Glomerular endothelial cell (primary cell): ENCODE measurements at places on chromosomes 6 and 20.
A peak's percentile ranks its signal among the peaks of the same experiment; 100 is the strongest.

DNA sequence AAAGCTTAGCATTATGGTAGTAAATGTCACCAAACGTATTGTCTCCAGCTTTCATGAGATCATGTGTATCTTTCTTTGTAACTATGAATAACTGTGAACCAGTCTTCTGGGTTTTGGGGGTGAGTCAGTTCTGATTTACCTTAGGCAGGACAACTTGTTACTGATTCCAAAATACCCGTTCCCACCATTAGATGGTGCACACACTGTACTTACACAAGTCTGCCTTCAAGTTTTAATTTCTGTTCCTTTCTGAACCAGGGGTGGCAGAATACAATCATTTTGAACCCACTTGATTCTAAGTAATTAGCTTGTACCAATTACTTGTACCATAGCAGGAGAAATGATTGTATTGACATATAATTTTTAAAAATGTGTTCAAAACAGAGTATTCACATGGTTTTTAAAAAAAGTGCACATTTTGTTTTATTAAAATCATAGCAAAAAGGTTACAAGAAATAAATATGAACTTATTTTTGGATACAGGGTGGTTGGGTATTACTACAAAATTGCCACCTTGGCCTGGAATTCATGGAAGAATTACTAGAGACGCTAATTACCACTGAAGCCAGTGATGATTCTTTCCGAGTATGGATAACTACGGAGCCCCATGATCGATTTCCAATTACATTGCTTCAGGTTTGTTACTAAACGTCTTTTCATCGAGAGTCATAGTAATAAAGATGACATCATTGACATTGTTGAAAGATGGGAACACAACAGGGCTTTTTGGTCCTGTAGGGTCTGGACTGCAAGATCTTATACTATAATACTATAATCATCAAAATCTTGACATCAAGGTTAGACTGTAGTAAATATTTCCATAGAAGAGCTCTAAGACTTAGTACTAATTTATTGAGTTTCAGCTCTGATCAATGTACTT, 75.2 kb upstream of the GLP1R start:
- DNase-seq = peak; percentile 41

DNA sequence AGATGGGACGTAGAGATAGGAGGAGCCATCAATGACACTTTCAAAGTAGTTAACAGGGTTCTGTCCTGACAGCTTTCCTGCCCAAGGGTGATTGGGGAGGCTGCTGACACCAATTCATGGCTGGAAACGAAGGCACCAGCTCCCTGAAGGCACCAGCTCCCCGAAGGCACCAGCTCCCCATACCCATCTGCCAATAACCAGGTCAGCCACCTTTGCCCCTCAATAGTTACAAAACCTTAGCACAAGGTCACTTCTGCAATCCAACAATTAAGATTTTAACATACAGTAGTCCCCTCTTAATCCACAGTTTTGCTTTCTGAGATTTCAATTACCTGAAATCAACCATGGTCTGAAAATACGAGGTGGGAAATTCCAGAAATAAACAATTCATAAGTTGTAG, 51.7 kb downstream of the ELOVL5 start:
- no peak for DNase-seq

GRCh38 chr6:28281288-28282064, at the start of gene PGBD1:
Gene PGBD1, plus strand, starts transcription at chr6:28281572. Its CDS starts 2,242 bp downstream, at chr6:28283814.
- DNase-seq = no peak

GRCh38 chr20:34215711-34216381, 25.4 kb upstream of the ASIP start:
- no peak for DNase-seq

- DNase-seq = no peak
These were observed 34.8 kb upstream of the ZFP64 start for GRCh38 chr20:52226370-52226769.

DNA sequence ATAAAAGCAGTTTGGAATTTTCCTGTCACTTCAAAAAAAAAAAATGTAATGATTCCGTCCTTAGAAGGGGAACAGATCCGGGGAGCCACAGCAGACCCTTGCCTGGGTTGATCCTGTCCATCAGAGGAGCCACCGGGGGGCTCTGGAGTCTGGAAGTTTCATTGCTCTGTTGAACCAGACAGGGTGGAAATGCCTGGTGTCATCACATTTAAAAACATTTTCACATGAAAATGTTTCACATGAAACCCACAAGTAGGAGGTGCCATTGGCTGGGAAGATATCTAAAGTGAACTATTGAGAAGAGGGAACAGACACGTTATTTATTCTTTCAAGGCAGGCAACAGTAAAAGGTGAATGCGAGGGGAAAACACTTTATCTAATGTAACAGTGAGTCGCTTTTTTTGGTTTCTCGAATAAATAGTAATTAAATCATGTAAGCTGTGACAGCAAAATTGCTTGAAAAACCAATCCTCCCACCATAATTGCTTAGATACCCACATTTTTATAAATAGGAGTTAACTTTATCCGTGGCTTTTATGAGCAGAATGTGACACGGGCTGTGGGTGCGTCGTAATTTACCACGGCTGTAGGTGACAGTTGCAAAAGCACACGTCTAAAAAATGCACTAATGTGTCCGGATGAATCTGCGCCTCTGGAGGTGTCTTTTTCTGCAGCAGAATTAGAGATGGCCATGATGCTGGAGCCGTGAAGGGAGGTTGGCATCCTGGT, 323.4 kb downstream of the TAF4 start:
- DNase-seq = no peak

DNA sequence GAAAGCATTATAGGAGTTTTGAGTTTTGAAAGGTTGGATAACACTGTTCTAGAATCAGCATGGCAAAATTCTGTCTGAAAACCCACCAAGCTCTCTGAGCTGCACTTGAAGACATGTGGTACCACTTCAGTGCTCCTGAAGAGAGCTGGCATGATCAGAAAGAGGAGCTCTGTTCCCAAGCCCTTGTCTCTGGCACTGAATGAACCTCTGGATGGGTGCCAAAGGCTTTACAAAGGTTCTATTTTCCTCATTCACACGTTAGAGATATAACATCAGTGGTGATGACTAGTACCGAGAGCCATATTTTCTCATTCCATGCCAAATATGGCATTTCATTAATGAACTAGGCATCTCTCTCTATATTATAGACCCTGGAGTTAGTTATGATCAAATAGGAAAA, 301.8 kb upstream of the ID4 start:
- DNase-seq = no peak

GRCh38 chr20:49699200-49699992, 14.3 kb downstream of the B4GALT5 start:
- no peak for DNase-seq

- DNase-seq = no peak
These were observed 120.1 kb upstream of the ADGRF1 start for GRCh38 chr6:47162231-47162630.

GRCh38 chr6:85986681-85987080, 344.0 kb upstream of the SYNCRIP start:
- DNase-seq = no peak

- no peak for DNase-seq
These were observed 80.9 kb upstream of the PLN start for GRCh38 chr6:118467181-118467580.

DNA sequence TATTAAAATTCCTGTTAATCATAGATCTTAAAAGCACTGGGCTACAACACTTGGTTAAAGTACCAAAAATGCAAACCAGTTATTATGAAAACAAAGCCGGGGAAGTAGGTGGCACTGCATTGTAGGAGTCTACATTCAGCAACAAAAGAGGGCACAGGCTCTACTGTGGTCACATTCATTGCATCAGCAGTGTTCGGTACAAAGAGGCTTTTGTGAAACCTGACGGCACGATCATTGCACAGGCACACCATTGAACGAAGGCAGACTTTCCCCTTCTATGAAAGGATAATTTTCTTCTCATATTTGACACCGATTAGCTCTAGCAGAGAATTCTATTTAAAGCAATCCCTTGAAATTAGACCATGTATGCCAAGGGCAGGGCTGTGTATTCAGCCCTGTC, 44.6 kb upstream of the AGPAT4 start:
- DNase-seq = no peak

DNA sequence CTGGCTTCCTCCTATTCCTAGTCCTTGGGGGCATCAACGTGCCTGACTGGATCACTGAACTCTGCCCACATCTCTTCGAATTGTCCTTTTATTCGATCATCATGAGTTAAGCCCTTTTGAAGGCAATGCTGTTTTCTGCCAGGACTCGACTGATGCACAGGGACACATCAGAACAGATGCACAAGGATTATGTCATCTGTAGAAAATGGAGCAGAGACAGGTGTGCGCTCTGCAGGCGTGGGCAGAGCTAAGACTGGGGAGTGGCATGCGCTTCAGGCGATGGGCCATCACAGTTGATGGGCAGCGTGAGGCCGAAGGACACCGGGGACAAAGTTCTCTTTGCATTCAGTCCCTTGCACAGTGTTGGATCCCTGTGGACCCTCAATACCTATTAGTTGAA, 13.1 kb downstream of the GABRR1 start:
- no peak for DNase-seq

DNA sequence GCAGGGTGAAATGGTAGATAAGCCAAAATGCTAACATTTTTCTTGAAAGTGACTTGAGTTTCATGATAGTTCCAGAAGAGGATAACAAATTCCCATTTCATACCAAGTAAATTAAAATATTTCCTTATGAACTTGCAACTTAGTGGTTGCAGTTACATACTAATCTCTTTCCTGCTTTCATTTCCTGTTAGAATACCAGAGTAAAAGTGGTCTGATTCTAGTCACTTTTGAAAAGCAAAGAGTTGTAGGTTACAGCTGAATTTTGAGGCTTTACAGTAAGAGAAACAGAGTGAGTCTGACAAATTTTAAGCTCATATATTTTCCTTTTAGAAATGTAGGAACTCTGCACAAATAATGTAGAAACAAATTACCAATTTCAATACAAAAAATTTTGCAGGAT, 117.4 kb downstream of the ZFAND3 start:
- no peak for DNase-seq

DNA sequence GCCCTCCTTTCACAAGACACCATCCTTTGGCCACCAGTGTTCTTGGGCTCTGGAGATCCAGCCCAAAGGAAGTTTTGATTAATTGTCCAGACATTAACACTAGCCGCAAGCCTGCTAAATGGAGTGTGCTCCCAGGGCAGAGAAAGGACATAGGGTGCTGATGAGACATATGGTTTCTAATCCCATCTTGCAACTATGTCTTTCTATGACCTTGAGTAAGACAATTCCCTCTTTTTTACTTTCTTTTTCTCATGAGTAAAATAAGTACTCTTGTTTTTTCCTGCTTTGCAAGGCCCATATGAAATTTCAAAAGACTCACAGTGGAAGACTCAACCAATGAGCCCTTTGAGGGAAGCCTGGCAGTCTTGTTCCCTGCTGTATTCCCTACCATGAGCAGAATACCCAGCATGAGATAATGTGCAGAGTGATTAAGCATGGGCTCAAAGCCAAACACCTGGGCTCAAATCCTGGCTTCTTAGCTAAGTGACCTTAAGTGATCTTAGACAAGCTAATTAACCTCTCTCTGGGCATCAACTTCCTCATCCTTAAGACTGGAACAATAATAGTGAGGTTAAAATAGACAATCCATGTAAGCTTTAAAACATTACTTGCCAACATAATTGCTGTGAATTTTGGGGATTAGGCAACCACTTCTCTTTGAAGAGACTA, at the start of gene WFDC10B:
Gene WFDC10B (minus strand): TSS at position 51 of the 669 bp plus-strand sequence. CDS start 19,027 bp downstream, outside the sequence.
- DNase-seq = no peak

DNA sequence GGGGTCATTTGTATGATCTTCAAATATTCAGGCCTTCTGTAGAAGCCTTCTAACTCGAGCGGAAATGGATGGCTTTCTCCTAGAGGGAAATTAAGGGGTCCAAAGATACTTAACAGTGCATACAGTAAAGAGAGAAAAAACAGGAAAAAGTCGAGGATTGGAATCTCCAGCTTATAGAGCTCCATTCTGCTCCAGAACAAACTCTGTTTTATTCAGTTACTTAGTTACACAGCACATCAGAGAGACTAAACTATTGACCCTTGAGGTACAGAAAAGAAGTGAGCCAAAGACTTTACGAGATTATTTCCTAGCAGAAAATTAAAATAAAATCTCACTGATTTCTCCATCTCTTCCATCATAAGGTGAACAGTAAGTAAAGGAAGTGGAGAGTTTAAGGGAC, 43.8 kb upstream of the DSE start:
- DNase-seq = no peak

GRCh38 chr20:44402391-44403193, 47.1 kb downstream of the HNF4A start:
- no peak for DNase-seq

DNA sequence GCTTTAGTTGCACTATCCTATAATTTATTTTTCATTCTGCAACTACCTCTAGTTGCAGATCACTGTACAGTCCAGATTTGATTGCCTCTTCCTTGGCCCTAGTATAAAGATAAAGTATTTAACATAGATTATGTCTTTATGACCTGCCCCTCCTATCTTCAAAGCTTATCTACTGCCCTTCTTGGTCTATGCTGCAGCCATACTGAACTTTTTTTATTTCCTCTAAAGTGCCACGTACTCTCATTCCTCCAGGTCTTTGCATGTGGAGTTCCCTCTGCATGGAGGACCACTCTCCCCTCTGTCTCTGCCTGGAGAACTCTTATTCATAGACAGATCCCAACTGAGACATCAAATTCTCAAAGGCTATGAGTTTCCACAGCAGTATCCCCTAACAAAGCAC, 168.0 kb downstream of the PTPRK start:
- DNase-seq = no peak

DNA sequence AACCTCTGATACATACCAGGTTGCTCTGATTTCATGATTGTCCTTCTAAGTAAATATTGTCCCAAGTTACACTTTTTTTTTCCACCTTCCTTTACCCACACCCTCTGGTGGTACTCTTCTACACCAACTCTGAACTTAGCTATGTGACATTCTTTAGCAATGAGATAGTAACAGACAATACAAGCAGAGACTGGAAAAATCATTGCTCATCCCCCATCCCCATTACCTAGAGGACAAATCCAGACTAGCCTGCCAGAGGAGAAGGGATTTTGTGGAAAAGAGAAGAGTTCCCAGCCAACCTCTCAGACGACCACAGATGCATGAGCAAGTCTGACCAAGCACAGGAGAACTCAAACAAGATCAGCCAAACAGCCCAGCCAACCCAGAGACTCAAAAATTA, 32.8 kb upstream of the TFAP2B start:
- DNase-seq = no peak

- no peak for DNase-seq
These were observed 11.6 kb downstream of the TMEM30A start for GRCh38 chr6:75273009-75273408.

DNA sequence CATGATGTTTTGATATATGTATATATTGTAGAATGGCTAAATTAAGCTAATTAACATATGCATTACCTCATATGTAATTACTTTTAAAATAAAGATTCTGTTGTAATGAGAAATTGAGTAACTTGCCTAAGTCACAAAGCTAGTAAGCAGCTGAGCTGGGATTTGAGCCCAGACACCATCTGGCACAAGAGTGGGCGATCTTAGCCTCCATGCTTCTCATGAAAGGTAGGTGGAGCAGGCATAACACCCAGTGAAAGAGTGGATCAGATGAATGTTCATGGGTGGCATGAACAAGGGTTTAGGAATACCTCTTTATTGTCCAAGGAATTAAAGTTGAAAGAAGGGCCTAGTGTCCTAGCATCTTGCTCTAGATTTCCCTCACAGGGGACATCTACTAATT, 365.4 kb downstream of the TFAP2B start:
- DNase-seq = no peak

- DNase-seq = no peak
These were observed 18.9 kb upstream of the NXT1 start for GRCh38 chr20:23331450-23332350.

- DNase-seq = no peak
These were observed 98.8 kb upstream of the CEP85L start for GRCh38 chr6:118750143-118750542.

- no peak for DNase-seq
These were observed 39.7 kb upstream of the EMILIN3 start for GRCh38 chr20:41406353-41406752.
